NCI-H1048 (cell line): ENCODE measurements at places on chromosomes 11 and 22.

- DNase-seq = no peak
Observed at GRCh38 chr22:27896245-27896644, 22.8 kb downstream of the PITPNB start.

DNA sequence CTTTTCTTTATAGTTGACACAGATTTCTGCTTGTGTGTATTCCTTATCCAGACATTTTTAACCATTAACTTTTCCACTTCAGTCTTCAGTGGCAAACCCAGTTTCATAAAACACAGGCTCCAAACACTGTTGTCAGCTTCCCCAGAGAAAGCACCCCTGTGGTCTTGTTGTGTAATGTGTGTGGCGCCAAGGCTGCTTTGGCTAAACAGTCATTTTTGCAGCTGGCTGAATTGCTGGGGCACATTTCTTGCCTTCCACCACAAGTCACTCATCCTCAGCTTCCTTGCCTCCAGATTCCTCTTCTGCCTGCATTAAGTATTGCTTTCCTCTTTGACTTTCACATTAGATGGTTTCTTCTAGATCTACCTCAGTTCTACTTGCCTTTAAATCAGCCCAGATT lies 40.5 kb downstream of the ARHGAP1 start:
- DNase-seq = no peak

DNA sequence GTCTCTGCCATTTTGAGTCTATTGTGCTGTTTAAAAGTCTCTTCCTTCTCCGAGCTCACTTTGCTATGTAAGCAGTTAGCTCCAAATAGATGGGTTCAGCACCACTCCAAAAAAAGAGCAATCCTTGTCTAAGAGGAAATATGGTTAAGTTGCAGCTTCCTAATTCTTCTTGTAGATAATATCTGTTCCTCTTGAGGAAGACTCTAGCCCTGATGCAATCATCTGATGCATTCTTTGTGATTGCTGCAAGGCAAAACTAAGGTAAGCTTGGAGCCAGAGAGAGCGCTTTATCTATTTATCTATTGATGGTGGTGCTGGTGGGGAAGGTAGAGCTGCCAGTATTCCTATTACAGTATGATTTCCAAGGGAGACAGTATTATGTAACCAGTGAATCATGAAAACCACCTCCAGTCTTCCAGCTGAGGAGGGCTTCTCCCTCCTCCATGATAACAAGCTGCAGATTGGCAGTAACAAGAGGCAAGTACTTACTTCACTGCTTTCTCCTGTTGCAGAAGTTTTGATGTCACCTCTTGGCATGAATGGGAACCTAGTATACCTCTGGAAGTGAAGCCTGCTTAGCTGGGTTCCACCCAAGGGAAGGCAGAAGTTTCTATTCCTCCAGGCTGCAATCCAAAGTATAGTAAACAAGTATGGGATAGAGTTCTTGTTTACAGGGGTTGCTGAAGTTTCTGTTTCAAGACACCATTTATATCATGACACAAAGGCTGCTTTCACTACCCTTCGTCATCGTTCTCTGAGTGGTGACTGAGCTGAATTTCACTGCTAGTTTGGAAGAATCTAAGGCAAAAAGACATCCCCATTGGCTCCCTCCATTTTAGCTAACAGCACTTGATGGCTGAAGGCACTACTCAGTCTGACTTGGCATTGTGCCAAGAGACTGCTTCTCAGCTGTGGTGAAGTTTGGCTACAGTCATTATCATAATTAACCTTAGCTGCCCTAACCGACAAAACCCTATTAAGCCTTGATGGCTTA lies 49.7 kb downstream of the FDX1 start:
- no peak for DNase-seq

- no peak for DNase-seq
Observed at GRCh38 chr11:128757235-128757711, 63.4 kb downstream of the FLI1 start.

GRCh38 chr11:88152381-88152780 lies 22.9 kb downstream of the RAB38 start:
- DNase-seq = no peak

- DNase-seq = no peak
Observed at GRCh38 chr22:48961705-48962104, 866.0 kb downstream of the BRD1 start.

GRCh38 chr22:45784357-45785277 lies 113.0 kb downstream of the ATXN10 start:
- DNase-seq = no peak

GRCh38 chr11:86162239-86162638 lies 82.3 kb upstream of the EED start:
- DNase-seq = no peak

- no peak for DNase-seq
Observed at GRCh38 chr11:114078423-114078822, 18.9 kb downstream of the ZBTB16 start.

DNA sequence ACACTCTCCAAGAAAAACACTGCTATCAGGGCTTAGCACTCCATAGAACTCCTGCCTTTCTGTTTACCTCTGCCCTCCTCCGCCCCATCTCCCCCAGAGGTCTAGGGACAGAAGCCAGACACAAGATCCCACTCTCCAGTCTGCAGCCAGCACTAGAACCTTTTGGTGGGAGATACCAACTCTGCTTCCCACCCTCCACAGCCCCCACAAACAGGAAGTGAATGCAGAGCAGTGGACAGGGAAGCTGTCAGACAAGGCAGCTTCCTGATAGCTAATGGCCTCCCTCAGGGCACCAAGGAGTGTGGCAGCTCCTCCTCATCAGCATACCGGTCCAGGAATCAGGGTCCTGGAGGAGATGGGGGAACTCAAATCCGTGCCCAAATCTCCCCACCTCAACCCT lies 5.1 kb downstream of the SCN4B start:
- DNase-seq = no peak

DNA sequence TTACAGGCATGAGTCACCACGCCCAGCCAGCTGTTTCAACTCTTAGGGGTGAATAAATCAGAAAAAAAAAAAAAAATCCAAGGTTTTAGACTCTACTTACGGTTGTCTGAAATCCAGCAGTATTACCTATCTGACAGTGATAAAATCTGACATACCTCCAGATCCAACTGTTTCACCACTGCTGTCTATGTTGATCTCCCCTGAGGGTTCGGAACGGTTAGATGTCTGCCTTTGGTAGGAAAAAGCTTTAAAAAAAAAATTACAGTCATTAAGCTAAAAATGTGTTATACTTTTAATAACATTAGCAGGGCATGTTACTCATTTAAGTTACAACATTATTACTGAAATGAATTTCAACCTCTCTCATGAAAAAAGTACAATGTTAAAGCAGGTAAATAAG lies 21.1 kb downstream of the NCAPD3 start:
- no peak for DNase-seq

GRCh38 chr11:44766972-44767278 lies 40.2 kb downstream of the TSPAN18 start:
- no peak for DNase-seq

GRCh38 chr11:56841210-56841810 lies 92.8 kb upstream of the OR9G4 start:
- DNase-seq = no peak

- no peak for DNase-seq
Observed at GRCh38 chr11:134754521-134755198, 342.6 kb upstream of the B3GAT1 start.

- DNase-seq = no peak
Observed at GRCh38 chr11:91998481-91998880, 226.1 kb upstream of the FAT3 start.

DNA sequence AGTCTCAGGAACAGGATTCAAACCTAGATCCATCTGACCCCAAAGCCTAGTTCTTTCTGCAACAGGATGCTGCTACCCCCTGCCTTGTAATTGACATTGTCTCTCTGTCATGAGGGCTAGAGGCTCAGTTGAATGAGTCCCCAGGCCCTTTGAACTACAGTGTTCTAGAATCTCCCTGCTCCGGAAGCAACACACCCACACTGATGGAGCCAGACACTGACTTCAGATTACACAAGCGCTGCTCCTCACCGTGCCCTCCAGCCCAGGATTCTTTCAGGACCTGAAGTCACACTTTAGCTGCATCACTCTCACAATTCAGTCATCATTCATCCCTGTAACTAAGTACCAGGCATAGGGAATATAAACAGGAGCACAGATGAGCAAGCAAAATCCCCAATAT lies 69.6 kb downstream of the RAB30 start:
- no peak for DNase-seq

- no peak for DNase-seq
Observed at GRCh38 chr11:27241311-27242122, 121.5 kb downstream of the CCDC34 start.

GRCh38 chr11:534396-535209 lies 773 bp downstream of the HRAS start:
- DNase-seq = no peak

- peak; percentile 20 for DNase-seq
Observed at GRCh38 chr11:17734986-17735817, 621 bp downstream of the KCNC1 start.

DNA sequence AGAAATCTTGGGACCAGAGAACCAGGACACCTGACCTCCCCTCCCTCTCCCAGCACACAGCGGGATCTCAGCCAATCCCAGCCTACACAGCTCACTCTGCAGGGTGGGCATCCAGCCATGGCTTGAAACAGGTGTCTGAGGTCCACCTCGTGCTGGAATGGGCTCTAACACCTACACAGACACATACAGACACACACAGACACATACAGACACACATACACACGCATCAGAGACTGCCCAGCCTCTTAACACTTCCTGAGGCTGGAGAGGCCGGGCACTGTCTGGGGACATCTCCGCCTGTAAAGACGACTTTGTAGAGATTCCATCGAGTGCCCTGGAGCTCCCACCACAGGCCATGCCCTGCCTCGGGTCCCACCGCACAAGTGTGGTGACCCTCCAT lies 36.7 kb downstream of the CAPN1 start:
- DNase-seq = no peak

- DNase-seq = no peak
Observed at GRCh38 chr11:17978553-17979287, 34.1 kb downstream of the SERGEF start.

DNA sequence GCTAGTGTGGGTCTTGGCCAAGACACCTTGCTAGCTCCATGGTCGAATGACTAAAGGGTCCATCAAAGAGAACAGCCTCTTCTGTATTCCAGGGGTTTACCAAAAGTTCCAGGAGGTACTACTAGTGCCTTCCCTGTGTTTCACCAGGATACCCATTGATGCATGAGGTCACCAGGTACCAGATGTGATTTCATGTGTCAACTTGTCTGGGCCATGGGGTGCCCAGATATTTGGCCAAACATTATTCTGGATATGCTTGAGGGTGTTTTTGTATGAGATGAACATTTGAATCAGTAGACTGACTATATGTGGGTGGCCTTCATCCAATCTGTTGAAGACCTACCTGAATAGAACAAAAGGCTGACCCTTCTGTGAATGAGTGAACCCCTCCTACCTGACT lies 92.8 kb downstream of the GALNT18 start:
- no peak for DNase-seq

- no peak for DNase-seq
Observed at GRCh38 chr11:77999446-78000030, 5.1 kb upstream of the INTS4 start.

DNA sequence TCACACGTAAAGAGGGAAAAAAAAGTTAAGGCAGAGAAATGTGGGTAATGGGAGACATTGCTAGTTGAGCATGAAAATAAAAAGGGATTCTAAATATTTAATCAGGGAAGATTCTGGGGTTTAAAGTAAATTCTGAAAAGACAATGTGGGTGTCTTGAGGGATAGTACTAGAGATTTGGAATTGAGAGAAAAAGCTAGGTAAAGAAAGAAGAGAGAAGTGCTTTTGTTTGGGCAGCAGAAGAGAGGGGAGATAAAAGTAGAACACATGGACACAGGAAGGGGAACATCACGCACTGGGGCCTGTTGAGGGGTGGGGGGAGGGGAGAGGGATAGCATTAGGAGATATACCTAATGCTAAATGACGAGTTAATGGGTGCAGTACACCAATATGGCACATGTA lies 3.5 kb upstream of the YPEL4 start:
- DNase-seq = no peak

- DNase-seq = no peak
Observed at GRCh38 chr11:73320763-73321603, 12.9 kb downstream of the ARHGEF17 start.

GRCh38 chr11:60345489-60345888 lies 18.4 kb downstream of the MS4A6E start:
- DNase-seq = no peak

DNA sequence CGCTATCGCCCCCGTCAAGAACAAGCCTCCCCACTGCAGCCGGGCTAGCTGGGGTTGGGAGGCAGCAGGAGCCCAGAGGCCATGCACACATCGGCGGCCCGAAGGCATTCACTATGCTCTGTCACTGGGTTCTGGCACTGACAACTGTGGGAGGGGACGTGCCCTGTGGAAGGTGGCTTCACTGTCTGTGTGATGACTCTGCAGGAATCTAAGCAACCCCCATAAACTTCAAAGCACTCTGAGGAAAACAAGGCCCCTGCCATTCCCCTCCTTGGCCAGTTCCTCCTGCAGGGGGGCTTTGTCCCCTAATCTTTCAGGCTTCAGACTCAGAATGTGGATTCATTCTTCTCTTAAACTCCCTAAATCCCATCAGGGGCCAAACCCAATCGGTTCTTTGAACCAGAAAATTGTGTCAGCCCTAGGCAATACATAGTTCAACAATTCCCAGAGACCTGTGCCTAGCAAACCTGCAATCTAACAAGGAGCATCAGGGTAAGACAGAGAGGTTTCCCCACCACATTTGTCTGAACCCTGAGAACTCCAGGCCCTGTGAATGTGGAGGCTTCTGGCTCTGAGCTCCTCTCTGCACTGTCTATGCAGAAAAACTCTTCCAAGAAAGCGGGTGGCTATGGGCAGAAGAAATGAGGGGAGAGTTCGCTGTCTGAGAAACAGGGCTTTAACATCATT lies 1477.2 kb downstream of the TBC1D22A start:
- no peak for DNase-seq

DNA sequence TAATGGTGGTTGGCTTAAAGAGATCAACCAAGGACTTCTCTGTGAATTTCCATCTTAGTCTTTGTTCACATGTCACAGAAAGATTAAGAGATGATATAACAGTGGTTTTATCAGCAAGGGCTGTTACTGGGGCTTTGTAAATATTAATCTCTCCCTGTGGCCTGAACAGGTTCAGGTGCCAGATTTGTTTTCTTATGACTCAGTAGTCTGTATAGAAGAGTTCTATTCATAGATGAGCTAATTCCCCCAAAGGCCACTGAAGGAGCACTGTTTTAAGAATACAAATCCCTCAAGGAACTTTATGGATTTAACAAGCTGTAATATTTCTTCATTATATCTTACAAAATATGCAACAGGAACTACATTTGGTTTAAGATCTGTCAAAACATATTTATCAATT lies 50.4 kb downstream of the TCP11L1 start:
- DNase-seq = no peak

GRCh38 chr11:119832202-119832935 lies 103.4 kb upstream of the NECTIN1 start:
- DNase-seq = no peak

GRCh38 chr22:45450921-45451651 lies 37.6 kb downstream of the RIBC2 start:
- no peak for DNase-seq

DNA sequence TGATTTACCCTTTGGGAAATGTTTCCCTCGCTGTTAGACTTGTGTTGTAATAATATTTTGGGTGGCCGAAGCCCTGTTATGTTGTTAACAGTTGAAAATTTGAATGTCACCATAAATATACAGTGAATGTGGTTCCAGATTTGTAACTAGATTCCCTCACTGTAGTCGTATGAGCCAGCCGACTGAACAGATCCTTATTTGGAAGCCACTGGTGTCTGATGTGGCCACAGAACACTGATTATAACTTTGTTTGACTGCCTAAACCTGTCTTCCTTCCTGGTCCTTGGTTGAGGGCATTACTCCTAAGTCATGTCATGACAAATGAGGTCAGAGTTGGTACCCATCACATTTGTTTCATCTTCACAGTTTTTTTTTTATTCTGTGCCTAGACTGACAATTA lies 45.4 kb downstream of the YAP1 start:
- DNase-seq = no peak

- no peak for DNase-seq
Observed at GRCh38 chr11:85620256-85620655, 6.9 kb downstream of the DLG2 start.
